ENCODE measurements at places on chromosomes 7 and 10.

DNA sequence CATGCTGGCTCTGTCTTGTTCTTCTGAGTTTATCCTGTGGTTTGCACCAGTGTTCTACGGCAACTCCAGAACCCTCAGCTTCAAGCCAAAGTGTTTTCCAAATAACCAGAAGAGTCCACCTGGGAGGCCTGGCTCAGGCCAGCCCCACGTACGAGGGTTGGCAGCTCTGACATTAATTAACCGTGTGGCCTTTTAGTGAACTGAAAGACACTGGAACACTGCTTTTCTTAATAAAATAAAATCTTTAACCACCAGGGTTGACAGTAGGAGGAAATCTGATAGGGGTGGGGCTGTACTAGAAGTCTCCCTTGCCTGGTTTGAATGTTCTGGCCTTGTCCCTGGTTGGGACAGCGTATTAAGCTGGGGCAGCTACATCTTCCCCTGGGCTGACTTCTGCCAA, 64.9 kb downstream of the SYPL1 start:
- DNase-seq: no peak

DNA sequence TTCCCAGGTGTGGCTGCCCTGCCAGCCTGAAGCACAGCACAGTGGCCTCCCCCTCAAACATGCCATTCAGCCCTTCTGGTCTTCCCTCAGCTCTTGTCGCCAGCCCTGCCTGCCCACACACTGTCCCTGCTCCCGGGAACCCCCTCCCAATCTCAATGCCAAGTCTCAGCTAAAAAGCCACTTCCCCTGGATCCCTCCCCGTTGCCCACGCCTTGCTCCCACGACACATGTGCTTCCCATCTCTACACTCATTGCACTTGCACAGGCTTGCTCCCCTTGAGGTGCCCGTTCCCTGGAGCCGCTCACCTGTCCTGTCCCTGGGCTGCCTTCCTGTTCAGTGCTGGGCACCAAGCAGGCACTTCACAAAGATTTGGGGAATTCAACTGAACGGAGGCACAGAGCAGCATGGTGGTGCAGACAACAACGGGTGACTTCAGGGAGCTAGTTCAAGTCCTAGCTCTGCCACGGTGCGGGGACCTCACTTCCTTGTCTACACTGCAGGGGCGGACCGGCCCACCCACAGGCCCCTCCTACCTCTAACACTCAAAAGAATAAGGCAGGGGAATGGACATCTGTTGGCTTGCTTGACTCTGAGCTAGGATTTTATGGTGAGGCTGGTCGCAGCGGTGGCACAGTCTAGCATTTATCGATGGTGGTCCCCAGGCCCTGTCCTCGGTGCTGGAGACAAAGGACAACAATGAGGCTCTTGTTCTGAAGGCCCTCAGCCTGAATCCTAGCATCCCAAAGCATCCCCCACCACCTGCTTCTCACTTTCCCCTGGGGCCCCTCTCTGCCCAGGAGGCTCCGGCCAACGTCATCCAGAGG, 18.4 kb downstream of the RGS10 start:
- DNase-seq: no peak

DNA sequence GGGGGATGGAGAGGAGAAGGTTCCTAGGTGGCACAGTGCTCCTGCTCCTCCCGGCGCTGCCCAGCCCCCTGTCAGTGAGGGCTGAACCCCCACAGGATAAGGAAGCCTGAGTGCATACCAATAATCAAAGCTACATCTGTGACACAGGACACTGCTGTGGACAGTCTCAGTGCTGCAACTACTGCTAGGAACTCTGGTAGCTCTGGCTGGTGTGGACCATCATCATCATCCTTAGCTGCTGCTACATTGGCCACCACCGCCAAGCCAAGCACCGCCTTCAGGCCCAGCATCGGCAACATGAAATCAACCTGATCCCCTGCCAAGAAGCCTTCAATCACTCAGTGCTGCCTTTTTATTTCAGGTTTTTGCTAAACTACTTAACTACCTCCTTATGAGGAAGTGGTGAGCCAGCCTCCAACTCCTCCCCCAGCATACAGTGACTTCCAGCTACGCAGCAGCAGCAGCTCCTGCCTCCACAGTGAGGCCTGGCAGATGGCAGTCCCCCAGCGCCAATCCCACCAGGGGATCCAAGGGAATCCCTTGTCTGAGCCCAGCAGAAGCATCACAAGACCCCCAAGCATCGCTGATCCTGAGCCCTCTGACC, 32.1 kb upstream of the SLC26A4 start:
- no peak for DNase-seq

DNA sequence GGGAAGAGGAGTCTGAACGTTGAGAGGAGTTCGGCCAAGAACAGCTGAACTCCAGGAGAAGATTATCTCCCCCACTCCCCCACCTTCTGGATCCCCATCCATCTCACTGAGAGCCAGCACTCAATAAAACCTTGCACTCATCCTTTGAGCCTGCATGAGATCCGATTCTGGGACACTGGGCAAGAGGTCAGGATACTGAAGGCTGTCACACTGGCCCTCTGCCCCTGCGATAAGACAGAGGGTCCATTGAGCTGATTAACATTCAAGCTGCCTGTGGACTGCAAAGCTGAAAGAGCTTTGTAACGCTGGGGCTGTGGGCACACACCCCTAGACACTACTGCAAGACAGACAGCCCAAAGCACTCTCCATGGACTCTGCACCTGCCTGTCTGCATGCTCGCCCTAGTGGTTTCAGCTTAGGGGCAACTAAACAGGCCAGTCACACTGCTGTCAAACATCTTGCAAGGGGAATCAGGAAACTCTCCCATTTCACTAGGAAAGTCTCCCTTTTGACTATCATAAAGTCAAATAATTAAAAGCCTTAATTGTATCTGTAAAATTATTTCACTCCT, 42.3 kb upstream of the CNTNAP2 start:
- DNase-seq: no peak

DNA sequence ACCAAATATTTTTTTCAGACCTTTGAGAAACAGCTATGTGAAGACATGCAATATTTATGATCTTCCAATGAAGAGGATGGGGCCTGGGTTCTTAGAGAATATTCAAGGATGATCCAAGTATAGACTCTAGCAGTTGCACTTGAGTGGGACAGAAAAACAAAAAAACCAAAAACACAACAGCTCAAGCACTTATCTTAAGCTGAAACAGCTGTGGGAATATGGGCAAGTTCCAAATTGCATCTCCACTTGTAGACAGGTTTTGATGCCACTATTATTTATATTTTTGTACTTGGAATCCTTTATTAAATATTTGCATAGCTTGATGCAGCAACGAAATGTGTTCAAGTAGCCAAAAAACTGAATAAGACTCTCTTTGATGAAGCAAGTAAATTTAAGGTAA, 2.2 kb upstream of the PDK4 start:
- DNase-seq: no peak

GRCh38 chr10:61390851-61391250, 62.3 kb downstream of the TMEM26 start:
- no peak for DNase-seq
